ENCODE measurements at places on chromosomes 4 and X.

DNA sequence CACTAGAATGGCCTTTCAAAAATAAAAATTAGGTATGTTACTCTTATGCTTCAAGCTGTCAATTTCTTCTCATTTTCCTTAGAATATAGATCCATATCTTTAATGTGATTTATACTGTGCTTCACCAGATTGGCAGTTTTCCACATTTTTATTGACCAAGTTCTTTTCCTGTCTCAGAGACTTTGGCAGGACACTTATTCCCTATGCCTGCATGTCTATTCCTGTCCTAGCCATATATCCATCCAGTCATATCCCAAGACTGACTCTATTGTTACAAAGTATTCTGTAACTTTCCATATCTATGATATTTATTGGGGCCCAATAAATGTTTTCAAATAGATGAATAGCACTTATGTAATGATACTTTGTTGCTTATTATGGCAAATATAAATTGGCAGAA lies 450.7 kb downstream of the GASK1B start:
- no peak for DNase-seq

GRCh38 chr4:181971411-181971810 lies 271.8 kb upstream of the TENM3 start:
- no peak for DNase-seq

DNA sequence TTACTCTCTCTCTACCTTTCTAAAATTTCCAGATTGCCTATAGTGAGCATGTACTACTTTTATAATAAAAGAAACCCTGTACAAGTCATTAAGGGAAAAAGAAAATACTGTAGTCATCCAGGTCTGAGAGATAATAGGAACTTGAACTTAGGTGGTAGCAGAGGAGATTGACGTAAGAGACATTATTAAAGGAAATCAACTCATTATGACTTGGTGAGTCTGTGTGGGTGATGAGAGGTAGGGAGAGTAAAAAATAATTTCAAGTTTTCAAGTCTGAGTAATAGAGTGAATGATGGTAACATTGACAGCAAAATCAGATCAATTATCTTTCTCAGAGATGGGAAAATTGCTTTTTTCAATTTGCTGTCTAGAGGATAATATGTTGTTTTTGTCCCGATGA lies 44.0 kb upstream of the ZCCHC12 start:
- DNase-seq = no peak

DNA sequence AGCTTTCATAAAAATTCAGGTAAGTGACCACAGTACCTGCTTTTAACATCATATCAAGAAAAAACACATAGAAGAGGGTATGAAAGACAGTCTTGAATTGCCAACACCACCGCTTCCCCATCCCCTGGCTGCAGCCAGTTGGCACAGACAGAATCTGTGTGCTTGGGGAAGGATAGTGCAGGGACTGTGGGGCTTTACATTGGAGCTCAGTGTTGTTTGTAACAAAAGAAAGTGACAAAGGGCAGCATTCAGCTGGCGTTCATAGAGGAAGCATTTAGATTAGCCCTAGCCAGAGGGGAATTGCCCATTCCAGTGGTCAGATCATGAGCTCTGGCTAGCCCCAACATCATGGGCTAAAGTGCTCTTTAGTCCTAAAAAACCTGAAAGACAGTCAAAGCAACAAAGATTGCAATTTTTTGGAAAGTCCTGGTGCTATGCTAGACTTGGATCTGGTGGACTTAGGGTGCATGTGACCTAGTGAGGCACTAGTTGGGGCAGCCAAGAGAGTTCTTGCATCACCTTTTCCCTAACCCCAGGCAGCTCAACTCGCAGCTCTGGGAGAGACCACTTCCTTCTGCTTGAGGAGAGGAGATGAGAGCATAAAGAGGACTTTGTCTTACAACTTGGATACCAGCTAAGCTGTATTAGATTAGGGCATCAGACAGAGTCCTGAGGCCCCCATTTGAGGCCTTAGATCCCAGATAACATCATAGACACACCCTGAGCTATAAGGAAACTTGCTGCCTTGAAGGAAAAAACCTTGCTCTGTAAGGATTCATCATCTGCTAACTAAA lies 1602.4 kb upstream of the ADGRL3 start:
- no peak for DNase-seq

- no peak for DNase-seq
Measured at GRCh38 chr4:2159931-2160330, 82.0 kb downstream of the HAUS3 start.

DNA sequence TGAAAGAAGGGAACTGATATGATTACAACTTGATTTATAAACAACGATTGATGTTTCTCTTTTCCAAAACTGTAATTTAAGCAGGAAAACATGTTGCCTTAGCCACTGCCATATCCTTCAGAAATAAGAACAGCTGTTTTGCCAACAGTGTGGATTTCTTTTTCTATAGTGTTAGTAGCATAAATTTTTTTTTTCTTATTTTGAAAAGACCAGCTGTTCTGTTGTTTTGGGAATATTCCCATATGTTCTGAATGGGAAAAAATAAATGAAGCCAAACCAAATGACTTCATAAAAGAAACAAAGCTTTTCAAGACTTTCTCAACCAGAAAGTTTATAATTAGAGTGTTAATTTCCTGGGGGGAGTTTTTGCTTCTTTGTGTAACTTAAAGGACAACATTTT lies 83.9 kb upstream of the ARHGAP24 start:
- no peak for DNase-seq

- DNase-seq = no peak
Measured at GRCh38 chr4:70062000-70062399, 11.8 kb downstream of the HTN1 start.

DNA sequence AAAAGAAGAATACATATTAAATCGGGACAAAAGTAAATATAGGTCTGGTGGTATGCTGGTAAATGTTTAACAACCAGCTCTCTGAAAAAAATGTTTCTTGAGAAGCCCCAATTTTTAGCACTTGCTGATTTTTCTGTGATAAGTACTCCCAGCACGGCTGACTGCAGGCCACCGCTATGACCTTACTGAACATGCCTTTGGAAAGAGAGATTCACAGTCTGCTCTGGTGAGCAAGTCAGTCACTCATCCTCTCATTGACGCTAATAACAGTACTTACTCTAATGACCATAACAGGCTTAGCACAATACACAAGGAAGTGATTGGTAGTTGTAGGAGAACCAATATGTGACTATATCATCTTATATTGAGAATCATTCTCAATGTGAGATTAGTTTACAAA lies 98.9 kb upstream of the BLTP1 start:
- DNase-seq = no peak

- peak; percentile 20 for DNase-seq
Measured at GRCh38 chrX:137916090-137916746, 350.3 kb downstream of the ZIC3 start.
